Left renal pelvis (tissue), 4 donors: ENCODE measurements at places on chromosomes 4 and X.

DNA sequence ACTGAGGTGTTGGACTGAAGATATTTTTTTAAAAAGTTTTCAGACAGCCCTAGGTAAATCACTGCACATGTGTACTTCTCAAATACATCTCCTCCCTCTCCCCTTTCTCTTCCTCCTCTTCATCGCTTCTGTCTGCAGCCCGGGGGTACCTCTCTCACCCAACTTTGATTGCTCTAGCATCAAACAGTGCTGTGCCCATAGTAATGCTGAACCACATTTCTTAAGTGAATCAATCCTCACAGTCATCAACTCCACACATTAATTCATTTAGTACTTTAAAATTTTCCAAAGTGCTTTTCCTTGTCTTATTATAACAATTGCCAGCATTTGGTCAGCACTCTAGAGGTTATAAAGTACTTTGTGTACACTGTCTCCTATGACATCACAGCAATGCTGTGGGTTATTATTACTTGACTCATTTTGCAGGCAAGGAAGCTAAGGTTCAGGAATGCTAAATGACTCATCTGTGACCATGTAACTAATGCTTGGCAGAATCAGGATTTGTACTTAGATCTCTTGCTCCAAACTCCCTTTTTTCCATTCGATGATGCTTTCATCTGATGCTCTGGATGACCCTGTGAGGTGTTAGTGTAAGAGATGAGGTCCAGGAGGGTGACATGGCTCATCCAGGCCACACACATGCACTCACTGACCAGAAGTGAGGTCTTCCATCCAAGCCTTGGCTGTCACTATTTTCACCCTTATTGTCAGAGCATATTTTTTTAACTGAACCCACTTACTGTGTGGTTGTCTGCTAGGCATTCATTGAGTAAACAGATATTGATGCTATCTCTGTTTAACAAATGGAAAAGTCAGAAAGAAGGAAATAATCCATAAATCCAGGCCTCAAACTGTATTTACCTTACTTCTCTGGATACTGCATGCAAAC, 58.8 kb downstream of the RHOH start:
- no peak for DNase-seq

GRCh38 chr4:88398381-88398780, 19.7 kb downstream of the HERC6 start:
- no peak for DNase-seq

DNA sequence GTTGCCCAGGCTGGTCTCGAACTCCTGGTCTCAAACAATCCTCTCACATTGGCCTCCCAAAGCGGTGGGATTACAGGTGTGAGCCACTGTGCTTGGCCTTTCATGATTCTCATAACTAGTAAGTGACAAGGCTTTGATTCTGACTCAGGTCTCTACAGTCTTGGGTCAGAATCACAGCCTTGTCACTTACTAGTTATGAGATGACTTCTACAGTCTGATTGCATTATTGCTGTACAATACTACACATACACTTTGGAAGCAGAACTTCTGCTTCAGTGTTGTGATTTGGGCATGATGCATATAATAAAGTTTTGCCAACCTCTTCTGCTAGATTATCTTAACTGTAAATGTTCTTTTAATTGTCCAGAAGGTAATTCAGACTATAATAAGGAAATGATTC, 123.3 kb downstream of the KDM6A start:
- no peak for DNase-seq

- no peak for DNase-seq
Measured at GRCh38 chrX:101550751-101551379, 518 bp downstream of the ARMCX1 start.

- DNase-seq: no peak
Measured at GRCh38 chrX:138865093-138865649, 153.7 kb upstream of the FGF13 start.

GRCh38 chrX:12997906-12998687, 23.2 kb downstream of the TMSB4X start:
- no peak for DNase-seq
